ENCODE measurements at places on chromosomes 7 and 10.

GRCh38 chr7:149569726-149570422 lies 72.3 kb upstream of the ZNF746 start:
- DNase-seq, result no peak

GRCh38 chr7:37448636-37449361 lies at the start of gene ELMO1:
TSS of gene ELMO1 (minus strand) at chr7:37448864. CDS start at chr7:37342690, 106,174 bp downstream.
- no peak for DNase-seq

DNA sequence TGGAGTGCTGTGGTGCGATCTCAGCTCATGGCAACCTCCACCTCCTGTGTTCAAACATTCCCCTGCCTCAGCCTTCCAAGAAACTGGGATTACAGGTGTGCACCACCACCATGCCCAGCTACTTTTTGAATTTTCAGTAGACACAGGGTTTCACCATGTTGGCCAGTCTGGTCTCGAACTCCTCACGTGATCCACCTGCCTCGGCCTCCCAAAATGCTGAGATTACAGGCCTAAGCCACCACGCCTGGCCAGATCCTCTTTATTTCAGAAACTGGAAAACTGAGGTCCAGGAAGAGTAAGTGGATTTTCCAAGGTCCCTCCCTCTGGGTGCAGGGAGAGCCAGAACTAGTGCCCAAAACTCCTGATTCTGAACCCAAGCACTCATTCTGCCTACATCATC lies 413.1 kb upstream of the AUTS2 start:
- no peak for DNase-seq

GRCh38 chr7:150586068-150586784 lies 19.0 kb downstream of the GIMAP4 start:
- DNase-seq, result no peak

- no peak for DNase-seq
Measured at GRCh38 chr10:51014680-51015389, 59.5 kb upstream of the PRKG1 start.

DNA sequence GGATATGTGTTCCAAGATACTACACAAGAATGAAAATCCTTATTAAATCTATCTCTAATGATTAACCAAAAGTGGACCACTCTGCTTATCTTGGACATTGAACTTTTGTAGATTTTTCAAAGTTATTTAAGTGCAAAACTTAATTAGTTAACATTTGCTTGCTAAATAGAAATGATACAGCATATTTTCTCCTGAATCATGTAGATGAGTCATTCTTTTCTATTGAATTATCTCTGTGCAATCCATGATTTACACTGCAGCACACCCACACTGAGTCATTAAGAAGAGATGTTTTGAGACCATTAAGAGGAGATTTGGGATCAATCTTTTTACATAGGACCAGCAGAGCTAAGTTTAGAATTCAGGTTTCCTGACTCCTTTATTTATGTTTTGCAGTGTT lies 6.6 kb upstream of the ABCC2 start:
- peak; percentile 60 for DNase-seq

DNA sequence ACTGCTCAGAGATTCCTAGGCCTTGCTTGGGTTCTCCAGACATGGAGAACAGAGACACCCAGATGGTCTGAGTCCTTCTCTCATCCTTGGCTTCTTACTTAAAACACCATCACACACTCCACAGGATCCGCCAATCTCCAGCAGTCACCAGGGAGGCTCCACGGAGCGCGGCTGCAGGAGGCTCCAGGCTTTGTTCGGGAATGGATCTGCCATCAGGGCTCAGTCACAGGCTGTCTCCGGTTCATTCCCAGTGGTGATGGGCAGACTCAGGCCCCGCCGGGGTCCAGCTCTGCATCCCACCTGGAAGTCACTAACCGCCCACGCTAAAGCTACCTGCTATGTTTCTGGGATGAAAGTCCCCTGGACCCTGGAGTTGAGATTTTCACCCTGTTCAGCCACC lies 312.9 kb downstream of the TCERG1L start:
- DNase-seq, result no peak

DNA sequence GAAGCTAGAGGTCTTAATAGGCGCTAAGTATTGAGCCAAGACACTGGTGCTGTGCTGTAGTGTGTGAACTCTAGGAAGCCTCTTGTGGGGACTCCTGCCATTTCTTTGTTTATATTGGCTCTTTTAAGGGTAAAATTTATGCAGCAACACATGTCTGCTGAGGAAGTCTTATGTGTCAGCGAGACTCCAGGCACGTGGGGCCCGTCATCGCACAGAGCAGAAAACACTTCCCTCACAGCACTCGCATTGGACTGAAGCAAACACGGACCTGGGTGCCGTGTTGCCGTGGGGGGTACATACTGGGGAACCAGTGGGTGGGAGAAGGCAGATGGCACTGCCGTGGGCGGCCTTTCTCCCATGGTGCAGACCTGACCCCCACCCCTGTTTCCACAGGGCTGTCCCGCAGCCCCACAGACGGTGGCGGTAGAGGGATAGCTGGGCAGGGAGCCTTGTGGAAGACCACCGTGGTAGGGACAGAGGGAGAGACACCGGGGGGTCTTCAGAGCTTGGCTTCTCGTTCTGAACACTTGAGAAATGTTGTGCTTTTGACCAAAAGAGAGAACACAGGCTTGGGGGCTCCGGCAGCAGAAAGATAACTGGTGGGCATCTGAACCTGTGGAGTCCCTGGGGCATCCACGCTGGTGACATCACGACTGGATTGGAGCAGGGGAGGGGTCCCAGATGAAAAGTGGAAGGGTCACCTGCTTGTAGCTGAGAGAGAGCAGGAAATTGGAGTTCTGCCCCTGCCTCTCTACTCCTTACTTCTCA lies 284.7 kb upstream of the SHH start:
- DNase-seq, result no peak

DNA sequence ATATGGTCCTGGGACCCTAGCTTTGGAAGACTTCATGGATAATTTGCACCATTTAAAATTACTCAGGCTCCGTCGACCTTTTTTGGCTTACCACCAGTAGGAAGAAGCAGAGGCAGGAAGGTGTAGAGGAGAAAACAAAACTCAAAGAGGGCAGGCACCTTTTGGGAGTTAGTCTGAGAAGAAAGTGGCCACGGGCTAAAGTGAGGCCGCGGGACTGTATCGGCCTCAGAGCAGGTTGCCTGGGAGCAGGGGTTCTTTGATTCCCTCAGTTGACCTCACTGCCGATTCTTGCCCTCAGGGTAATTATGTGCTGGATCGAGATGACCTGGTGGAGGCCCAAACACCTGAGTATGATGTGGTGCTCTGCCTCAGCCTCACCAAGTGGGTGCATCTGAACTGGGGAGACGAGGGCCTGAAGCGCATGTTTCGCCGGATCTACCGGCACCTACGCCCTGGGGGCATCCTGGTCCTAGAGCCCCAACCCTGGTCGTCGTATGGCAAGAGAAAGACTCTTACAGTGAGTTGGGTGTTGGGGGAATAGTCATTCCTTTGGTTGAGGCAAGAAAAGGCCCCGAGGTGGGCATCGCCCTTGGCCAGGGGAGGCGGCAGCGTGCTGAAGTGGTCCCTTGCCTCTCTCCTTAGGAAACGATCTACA lies 3.1 kb downstream of the MEPCE start:
- no peak for DNase-seq

- DNase-seq, result no peak
Measured at GRCh38 chr7:138204285-138204981, 128.2 kb downstream of the AKR1D1 start.

- DNase-seq, result no peak
Measured at GRCh38 chr10:80540136-80540535, 2.4 kb downstream of the SH2D4B start.

GRCh38 chr7:50725774-50726173 lies 56.9 kb downstream of the GRB10 start:
- DNase-seq, result no peak

- no peak for DNase-seq
Measured at GRCh38 chr10:57919864-57920263, 347.8 kb downstream of the IPMK start.

DNA sequence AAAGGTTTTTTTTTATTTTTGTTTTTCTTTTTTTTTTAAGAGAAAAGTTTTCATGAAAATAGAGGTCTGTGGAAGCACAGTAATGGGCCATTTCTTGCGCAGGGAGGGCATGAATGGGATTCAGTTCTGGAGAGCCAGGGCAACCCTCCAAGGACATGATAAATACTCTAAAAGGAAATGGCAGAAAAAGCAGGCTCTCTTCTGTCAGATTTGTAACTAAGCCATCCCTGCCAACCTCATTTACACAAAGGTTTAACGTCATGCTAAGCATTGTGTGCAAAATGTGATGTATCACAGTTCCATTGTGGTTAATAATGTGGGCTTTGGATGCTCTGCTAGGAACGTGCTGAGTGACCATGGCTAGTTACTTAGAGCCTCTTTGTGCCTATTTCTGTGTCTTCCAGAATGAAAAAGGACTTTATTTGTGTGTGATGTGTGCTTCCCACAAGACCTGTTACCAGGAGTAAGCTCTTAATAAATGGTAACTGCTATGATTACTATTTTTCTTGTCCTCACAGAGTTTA lies 1095.9 kb upstream of the SORCS1 start:
- DNase-seq, result no peak

- DNase-seq, result no peak
Measured at GRCh38 chr10:122163174-122164022, 107.7 kb upstream of the BTBD16 start.

DNA sequence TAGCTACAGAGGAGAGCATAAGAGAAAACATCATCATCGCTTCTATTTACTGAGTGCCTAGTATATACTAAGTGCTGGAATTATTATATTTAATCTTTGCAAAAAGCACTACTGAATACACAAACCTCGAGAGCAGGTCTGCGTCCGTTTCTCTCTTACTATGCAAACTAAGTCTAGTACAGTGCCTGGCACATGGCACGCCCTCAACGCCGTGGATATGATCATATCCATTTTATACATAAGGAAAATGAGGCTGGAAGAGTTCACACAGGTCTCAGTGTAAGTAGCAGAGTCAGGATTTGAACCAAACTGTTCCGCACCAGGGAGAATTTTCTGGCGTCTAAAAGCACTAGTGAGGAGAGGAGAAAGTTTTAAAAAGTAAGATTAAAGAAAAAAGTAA lies 17.6 kb downstream of the MXI1 start:
- DNase-seq, result no peak
